ENCODE measurements at places on chromosomes 7 and 10. TPM values are rescaled to one million over a fixed set of nuclear protein-coding genes. Genes with fewer than 3 reads are reported as not detected.

CYTH3 gene
- 32.2 TPM for total RNA-seq

LRRC18 gene
- total RNA-seq: not detected

PDCD11 gene
- 21.7 TPM for total RNA-seq

SPDYE16 gene
- total RNA-seq: not detected

CRYGN gene
- 4.4 TPM for total RNA-seq

DMBT1 gene
- total RNA-seq: not detected

CPED1 gene
- 35.1 TPM for total RNA-seq

PNLIP gene
- total RNA-seq: not detected

INSYN2A gene
- total RNA-seq: not detected

CYP2C19 gene
- not detected for total RNA-seq

RAPGEF5 gene
- total RNA-seq: 29.8 TPM

GRM3 gene
- not detected for total RNA-seq

GRM8 gene
- 3.4 TPM for total RNA-seq

AZGP1 gene
- 128 TPM for total RNA-seq

OR9A2 gene
- not detected for total RNA-seq

VWDE gene
- 0.13 TPM for total RNA-seq

TRIM74 gene
- total RNA-seq: not detected

DDC gene
- total RNA-seq: not detected

SSC4D gene
- 0.47 TPM for total RNA-seq

CABCOCO1 gene
- total RNA-seq: 0.94 TPM

MSMB gene
- total RNA-seq: not detected

TRIM73 gene
- total RNA-seq: not detected

FAM13C gene
- total RNA-seq: 79.9 TPM

HIPK2 gene
- total RNA-seq: 35.9 TPM

WASHC2C gene
- total RNA-seq: 50.4 TPM

GBF1 gene
- 32.0 TPM for total RNA-seq

PDE1C gene
- 28.8 TPM for total RNA-seq

OR2A5 gene
- not detected for total RNA-seq
